Neural crest cell (in vitro differentiated cells): ENCODE measurements at places on chromosomes 12 and 14. TPM values are rescaled to one million over a fixed set of nuclear protein-coding genes. Genes with fewer than 3 reads are reported as not detected.

Gene STAC3
- total RNA-seq = 3.8 and 4.1 TPM in 2 replicates

Gene SMCO3
- not detected in 2 replicates for total RNA-seq

Gene KCNA1
- 0.05 and 0.37 TPM in 2 replicates for total RNA-seq

Gene KCNJ8
- total RNA-seq = 4.0 and 4.6 TPM in 2 replicates

Gene MSI1
- total RNA-seq = 224 and 229 TPM in 2 replicates

Gene RDH16
- total RNA-seq = 0.34 and 0.44 TPM in 2 replicates

Gene ITGA5
- 20.1 and 22.0 TPM in 2 replicates for total RNA-seq

Gene MYH7
- total RNA-seq = 0.05 TPM in 1 of 2 replicates, not detected in the other

Gene NGB
- not detected in 2 replicates for total RNA-seq

Gene LIN7A
- total RNA-seq = 5.8 and 6.2 TPM in 2 replicates

Gene GRIN2B
- total RNA-seq = 1.0 and 1.1 TPM in 2 replicates

Gene JAG2
- 2.7 and 4.2 TPM in 2 replicates for total RNA-seq

Gene LTB4R
- 4.7 and 5.3 TPM in 2 replicates for total RNA-seq

Gene HOXC13
- not detected in 2 replicates for total RNA-seq

Gene KRT74
- not detected in 2 replicates for total RNA-seq

Gene ASIC1
- 22.7 and 25.0 TPM in 2 replicates for total RNA-seq

Gene MTRFR
- 18.8 and 19.0 TPM in 2 replicates for total RNA-seq

Gene CELA1
- not detected in 2 replicates for total RNA-seq

Gene GLI1
- total RNA-seq = 0.58 and 1.3 TPM in 2 replicates

Gene TAC3
- 0.51 TPM in 1 of 2 replicates, not detected in the other for total RNA-seq

Gene PMEL
- total RNA-seq = 36.9 and 39.9 TPM in 2 replicates

- no peak for DNase-seq
These were observed 271.5 kb upstream of the TBX3 start for GRCh38 chr12:114955414-114956014.

GRCh38 chr14:105702275-105702817 is 176.0 kb downstream of the TMEM121 start:
- DNase-seq = no peak

DNA sequence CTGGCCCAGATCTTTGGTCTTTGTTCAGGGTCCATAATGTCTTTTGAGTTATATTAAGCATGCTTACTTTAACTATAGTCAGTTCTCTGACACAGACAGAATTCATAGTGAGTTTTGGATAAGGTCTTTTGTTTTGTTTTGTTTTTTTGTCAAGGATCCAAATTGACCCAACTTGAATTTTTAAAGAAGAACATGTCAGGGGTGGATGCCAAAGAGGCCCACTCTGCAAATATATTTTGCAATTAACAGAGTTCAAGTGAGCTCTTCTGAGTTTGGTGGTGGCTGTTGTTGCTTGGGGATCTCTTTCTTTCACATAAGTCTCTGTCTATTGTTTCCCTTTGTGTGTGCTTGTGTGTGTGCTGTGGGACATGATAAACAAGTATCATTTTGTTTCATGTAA is 34.4 kb upstream of the PMCH start:
- DNase-seq = no peak

GRCh38 chr14:104573930-104574329 is 5.6 kb upstream of the C14orf180 start:
- DNase-seq = no peak

GRCh38 chr12:31491841-31492598 is 98.9 kb downstream of the DENND5B start:
- DNase-seq = no peak

DNA sequence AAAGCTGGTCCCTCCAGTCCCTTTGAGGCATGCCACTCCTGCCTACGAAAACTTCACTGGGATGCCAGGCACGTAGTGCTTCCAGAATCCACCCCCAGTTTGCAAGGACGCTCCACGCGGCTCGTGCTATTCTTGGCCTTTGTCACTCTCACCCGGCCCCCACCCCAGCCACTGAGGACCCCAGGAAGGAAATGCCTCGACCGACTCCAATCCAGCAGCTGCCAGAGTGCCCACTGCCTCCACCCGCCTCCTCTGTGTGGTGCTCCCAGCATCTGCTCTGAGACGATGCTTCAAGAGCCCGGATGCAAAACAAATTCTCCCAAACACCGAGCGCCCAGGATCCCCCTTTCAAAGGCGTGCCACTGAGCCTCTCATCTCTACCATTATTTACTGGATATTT is 123.9 kb downstream of the RFLNA start:
- no peak for DNase-seq

DNA sequence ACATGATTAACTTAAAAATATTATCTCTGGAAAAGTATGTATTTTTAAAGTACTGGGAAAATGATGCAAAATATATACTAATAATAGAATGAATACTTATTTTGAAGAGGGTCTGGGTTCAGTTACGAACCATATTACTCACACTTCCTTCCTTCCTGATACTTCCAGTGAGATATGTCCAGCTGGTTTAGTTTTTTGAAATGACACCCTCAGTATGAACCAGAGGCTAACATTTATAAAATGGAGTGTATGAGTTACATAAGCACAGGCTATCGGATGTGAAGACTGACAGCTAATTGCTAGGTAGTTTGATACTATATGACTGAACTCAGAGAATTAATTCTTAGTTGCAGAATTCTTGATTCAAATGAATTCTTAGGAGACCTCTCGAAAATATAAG is 122.9 kb downstream of the OTOGL start:
- no peak for DNase-seq

DNA sequence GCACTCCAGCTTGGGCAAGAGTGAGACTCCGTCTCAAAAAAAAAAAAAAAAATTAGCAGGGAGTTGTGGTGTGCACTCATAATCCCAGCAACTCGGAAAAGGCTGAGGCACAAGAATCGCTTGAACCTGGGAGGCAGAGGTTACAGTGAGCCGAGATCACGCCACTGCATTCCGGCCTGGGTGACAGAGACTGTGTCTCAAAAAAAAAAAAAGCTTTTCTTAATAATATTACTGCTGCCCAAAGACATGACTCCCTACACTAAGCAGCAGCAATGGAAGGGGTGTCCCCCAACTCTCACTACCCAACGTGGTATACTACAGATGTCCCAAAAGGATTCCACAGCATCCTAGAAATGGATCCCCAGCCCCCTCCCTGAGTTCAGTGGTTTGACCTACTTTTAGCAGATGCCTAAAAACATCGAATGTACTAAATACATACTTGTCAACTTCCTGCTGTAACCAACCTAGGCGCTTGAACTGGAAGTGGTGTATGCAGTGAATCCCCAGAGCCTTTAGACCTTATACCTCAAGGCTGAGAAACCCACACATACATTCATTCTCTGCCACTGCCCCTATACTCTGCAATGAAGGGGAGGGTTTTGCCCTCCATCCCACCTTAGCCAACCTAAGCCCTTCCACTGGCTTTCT is 8.5 kb upstream of the FKBP11 start:
- no peak for DNase-seq

- no peak for DNase-seq
These were observed 111.2 kb downstream of the RIN3 start for GRCh38 chr14:92624764-92625163.

- no peak for DNase-seq
These were observed 436.8 kb downstream of the BCL11B start for GRCh38 chr14:98835051-98835824.

DNA sequence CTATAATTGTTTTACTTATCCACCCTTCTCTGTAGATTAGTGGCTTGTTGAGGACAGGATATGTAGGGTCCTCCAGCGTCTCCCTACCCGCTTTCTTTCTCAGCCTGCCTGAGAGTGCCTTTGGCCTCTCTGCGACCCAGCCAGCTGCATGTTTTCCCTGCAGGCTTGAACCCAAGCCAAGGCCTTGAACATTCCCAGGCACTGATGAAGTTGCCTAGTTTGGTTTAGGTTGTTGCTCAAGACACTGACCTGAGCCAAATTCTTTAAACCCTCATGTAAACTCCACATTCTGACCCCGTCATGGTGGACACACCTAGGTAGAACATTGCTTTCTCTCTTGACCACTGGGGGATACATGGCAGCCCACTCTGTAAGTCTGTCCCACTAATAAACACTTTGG is 33.4 kb upstream of the TXNRD1 start:
- DNase-seq = no peak

GRCh38 chr14:21796916-21797315 is 123.3 kb upstream of the OR4E1 start:
- no peak for DNase-seq

GRCh38 chr12:3417937-3418462 is 73.0 kb upstream of the PRMT8 start:
- no peak for DNase-seq

- DNase-seq = no peak
These were observed 131.6 kb upstream of the BMP4 start for GRCh38 chr14:54088271-54088670.

GRCh38 chr14:25431211-25432076 is 381.5 kb upstream of the STXBP6 start:
- DNase-seq = peak; percentile 23

DNA sequence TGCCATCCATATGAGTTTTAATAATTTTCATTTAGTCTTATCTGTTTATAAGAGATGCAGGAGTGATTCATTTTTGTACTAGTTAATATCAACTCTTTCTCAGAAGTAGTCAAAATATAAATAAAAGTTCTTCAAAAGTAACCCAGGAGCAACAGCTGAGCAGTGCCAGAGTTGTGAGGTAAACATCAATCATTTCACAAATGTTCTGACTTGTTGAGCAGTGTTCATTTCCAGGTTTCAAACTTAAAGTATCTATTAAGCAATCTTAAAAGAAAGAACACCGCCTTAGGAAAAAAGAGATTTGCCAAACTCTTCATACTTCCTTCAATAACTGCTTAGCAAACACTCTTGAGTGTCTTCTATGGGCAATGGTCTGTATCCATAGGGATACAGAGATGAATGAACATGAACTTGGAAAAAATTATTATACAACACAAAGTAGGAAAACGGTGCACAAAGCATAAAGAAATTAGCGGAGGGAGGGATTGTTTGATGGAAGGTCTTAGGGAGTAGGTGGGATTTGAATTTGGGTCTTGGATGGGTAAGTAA is 41.9 kb upstream of the POC1B start:
- no peak for DNase-seq

- DNase-seq = no peak
These were observed 99.0 kb downstream of the SAMD4A start for GRCh38 chr14:54665946-54666345.

- no peak for DNase-seq
These were observed 42.0 kb downstream of the KITLG start for GRCh38 chr12:88538250-88538649.

- DNase-seq = no peak
These were observed 16.4 kb upstream of the LRP10 start for GRCh38 chr14:22854963-22855724.

- no peak for DNase-seq
These were observed 200.5 kb upstream of the SFSWAP start for GRCh38 chr12:131510431-131510830.

DNA sequence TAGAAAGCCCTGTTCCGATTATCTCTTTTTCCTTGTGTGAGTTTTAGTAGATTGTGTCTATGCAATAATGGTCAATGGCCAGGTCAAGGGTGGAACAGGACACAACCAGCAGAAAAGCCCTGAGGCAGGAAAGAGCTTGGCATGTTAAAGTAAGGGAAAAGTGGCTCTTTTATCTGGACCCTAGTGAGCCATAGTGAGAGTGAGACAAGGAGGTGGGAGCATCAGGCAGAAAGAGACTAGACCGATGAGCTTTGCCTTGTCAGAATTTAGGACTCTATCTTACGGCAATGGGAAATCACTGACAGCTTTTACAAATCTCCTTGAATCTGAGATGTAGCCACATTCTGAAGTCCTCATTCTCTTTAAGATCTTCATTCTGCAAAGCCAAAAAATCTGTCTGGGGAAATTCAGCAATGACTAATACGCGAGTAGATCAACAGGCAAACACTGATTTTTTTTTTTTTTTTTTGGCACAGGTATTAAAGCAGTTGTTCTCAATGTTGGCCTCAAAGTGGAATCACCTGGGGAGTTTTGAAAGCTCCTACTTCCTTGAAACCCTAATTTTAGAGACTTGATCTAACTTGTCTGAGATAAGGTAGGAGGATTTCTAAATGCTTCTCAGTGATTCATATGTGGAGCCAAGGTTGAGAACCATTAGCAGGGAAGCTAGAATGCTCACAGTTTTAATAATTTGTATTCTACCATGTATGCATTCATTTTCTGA is 33.9 kb downstream of the TMEM19 start:
- no peak for DNase-seq

DNA sequence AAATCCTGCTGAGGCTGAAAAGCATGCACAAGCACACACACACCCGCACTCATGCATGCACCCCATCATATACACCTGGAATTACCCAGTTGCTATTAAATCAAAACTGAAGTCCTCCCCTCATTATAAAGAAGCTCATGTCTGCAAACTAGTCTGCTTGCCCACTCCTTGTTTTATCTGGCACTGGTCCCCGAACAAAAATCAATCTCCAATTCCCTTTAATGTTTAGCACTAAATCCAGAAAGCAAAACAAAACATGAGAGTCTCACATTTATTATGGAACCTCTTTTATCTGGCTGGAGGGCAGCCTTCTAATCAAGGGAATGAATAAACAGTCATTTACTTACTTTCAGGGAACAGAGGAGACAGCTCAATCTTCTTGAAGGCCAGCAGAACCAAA is 1093.4 kb upstream of the FLRT2 start:
- DNase-seq = no peak

DNA sequence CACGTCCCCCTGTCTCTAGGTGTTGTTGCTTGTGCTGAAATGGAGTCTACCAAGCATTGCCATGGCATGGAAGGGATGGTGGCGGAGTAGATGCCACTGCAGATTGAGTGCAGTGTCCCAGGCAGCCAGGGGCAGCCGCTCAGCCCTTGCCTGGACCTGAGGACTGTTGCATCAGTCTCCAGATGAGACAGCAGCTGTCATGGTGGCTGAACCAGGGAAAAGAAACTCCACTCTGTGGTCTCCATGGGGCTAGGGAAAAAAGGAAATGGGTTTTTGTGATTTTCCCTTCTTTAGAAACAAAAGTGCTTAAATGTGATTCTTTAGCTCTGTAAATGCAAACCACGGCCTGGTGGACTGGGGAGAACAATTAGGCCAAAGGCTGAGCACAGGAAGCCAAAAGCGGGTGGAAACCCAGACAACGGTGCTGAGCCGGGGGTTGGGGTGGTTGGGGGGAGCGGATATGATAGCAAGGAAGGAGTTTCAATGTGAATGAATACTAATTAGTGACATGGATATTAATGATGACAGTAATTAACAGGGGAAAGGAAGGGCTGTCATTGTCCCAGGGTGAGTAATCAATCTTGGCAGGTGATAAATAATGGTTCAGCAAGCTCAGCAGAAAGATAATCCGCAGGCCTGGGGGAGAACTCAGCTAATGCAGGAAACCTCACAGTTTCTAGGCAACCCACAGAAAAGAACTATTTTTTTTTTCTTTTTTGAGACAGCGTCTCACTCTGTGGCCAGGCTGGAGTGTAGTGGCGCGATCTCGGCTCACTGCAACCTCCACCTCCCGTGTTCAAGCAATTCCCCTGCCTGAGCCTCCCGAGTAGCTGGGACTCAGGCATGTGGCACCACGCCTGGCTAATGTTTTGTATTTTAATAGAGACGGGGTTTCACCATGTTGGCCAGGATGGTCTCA is 442.6 kb downstream of the DPF3 start:
- no peak for DNase-seq
